ENCODE measurements at places on chromosomes 6 and 20.
A peak's percentile ranks its signal among the peaks of the same experiment; 100 is the strongest.

DNA sequence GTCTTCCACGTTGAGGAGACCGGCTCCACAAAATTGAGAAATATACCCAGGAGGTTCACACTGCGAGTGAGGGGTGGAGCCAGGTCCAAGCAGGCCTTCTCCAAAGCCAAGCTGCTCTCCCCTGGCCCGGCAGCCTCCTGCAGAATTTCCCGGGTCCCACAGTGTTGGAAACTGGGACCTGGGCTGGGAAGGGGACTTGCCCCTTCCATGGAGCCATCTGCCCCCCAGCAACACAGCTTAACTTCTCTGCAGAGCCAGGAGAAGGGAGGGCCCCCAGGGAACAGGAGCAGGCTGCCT is 35.4 kb downstream of the MDFI start:
- DNase-seq: no peak

DNA sequence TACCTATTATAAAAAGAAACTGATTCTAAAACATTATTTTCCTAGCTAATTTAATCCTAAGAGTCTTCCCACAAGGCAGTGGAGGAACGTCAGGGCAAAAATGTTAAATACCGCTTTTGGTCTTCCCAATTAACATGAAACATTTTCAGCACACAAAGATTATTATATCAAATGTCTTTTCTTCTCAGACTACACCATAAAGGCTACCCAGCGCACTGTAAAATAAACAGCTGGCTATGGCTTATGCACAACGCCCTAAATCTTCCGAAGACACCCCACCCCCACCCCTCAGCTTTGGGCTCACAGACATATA is 1.0 kb downstream of the NUDT3 start:
- no peak for DNase-seq

GRCh38 chr6:7473805-7474719 is 67.4 kb upstream of the DSP start:
- no peak for DNase-seq

DNA sequence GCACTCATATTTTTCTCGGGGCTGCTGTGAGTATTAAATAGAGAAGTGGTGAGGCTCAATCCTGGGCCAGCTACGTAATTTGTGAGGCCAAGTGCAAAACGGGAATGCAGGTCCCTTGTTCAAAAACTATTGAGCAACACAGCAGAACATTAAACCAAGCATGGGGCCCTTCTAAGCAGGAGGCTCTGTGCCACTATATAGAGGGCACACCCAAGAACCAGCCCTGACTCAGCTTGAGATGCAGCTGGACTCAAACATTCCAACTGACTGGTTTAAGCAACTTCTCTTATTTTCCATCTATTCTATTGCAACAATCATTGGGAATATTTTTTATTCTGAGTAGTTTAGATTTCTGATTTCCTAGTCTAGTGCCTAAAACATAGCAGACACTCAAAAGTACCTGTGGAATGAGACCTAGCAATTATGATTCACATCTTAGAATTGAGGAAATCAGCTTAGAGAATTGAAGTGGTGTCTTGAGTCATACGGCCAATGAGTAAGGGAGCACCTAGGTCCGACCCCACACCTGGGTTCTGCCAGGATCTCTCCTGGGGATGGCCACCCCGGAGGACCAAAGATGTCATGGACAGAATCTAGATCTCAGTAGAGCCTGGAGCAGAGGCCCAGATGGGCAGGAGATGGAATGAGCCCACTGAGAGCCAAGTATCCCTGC is 1.3 kb downstream of the SIRPB2 start:
- DNase-seq: no peak

GRCh38 chr20:47358672-47359529 is 2.4 kb upstream of the ZMYND8 start:
- DNase-seq: peak; percentile 93

DNA sequence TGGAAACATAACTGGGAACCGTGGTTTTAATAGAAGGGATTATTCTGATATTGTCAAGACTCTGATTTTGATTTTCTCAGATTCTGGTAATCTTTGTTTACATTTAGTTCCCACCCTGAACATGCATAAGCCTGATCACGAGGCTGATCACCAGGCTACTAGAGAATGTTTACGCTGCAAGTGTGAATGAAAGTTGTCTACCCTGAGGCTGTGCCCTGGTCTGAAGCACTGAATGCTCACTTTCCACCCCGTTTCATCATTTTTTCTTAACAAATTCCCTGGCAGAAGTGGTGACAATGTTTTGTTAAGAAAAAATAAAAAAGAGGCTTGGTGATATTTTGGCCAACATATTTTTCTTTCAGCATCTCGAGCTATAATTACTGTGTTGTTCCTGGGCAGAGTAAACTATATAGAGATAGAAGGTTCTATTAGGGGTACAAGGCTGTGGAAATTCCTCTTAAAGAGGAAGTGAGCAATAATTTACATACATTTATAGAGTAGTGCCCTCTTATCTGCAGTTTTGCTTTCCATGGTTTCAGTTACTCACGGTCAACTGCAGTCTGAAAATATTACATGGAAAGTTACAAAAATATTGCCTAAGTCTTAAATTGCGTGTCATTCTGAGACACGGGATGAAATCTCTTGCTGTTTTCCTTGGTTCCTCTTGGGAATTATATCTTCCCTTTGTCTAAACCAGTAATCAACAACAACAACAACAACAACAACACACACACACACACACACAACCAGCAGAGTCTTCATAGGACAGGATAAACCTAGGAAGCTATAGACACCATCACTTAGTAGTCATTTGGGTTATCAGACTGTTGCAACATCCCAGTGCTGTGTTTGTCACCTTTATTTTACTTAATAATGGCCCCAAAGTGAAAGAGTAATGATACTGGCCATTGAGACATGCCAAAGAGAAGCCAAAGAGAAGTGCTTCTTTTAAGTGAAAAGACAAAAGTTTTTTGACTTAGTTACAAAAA is 566.6 kb upstream of the CITED2 start:
- DNase-seq: no peak

DNA sequence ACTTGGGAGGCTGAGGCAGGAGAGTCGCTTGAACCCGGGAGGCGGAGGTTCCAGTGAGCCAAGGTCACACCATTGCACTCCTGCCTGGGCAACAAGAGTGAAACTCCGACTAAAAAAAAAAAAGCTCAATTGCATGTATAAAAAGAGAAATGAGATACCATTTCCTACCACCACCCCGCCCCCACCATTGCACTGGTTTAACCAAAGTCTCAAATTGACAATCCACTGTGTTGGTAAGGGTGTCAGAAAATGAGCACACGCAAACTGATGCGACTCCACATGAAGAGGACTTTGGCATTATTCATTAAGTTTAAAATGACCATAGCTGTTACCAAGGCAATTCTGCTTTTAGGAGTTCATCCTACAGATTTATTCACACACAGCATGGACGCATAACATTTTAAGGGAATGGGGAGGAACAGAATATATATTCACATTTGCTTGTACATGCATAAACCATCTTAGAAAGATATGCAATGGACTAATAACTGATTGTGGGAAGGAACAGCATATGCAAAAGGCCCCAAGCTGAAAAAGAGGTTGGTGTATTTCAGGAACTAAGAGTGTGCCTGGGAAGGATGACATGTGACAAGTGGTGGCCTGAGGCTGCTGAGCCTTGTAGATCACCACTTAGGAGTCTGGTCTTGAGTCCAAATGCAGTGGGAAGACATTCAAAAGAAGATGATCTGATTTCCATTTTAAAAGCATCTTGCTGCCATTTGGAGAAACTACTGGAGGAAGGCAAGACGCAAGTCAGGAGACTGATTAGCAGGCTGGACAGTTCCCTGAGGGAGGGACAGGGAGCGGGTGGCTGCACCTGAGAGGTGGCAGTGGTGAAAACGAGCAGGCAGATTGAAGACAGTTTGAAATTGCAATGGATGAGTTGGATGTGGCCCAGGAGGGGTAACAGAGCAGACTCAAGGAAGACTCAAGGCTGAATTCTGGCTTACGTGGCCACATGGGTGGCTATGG is 37.2 kb upstream of the PTPN1 start:
- DNase-seq: no peak

DNA sequence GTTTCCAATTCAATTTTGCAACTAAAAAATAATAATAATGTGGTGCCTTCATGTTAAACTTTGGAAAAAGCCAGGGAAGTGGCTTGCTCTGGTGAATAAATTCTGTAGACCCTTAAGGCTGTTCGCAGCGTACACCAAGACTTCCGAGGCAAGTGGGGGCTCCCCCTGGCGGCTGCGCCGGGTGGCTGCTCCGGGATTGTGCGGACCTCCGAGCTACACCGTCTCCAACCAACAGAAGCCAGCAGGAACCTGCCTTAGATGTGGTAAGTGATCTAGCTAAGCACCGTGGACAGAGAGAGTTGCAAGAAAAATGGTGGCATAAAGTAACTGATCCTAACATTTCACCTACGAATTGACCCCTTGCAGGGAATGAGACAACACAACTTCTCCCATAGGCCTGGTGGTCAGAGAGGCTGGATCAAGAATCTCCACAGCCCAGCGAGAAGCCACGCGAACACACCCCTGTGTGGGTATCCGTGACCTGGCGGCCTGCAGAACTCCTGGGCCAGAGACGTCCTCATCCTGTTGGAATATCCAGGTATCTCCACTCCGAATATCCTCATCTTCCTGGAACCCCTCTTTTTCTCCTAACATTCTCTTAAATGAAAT is 69.6 kb downstream of the TBXT start:
- peak; percentile 72 for DNase-seq

GRCh38 chr20:8209061-8209460 is 77.0 kb downstream of the PLCB1 start:
- DNase-seq: no peak

DNA sequence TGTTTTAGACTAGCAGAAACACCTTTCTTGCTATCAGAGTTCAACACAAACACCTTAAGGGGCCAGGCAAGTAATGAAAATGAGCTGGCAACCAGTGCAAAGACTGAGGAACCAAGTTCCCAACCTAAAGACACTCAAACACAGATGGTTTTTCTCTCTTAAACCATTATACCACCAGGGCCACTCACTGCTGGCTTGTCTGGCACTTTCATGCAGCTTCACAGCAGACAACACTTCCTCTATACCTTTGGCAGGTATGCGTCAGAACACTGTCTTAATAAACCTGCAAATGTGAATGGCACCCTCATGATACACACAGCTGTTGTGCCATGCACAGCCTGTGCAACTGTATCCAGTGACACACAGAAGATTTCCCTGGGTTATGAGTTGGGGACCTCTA is 41.6 kb downstream of the NFATC2 start:
- no peak for DNase-seq

DNA sequence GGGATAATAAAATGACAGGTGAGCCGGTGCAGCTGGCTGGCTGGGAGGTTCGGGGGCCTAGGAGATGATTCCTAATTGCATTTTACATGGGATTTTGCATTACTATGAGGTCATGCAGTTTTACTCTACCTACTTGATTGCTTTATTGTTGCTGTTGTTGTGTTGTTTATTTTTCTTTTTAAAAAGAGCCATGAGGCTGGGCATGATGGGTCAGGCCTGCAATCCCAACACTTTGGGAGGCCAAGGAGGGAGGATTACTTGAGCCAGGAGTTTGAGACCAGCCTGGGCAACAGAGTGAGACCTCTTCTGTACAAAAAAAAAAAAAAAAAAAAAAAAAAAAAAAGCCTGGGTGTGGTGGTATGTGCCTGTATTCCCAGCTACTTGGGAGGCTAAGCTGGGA is 104.8 kb downstream of the GJA1 start:
- DNase-seq: no peak

- DNase-seq: peak; percentile 21
These were observed 46.7 kb downstream of the TIAM2 start for GRCh38 chr6:155041741-155042279.

- DNase-seq: no peak
These were observed 15.3 kb downstream of the GMEB2 start for GRCh38 chr20:63611646-63612045.

DNA sequence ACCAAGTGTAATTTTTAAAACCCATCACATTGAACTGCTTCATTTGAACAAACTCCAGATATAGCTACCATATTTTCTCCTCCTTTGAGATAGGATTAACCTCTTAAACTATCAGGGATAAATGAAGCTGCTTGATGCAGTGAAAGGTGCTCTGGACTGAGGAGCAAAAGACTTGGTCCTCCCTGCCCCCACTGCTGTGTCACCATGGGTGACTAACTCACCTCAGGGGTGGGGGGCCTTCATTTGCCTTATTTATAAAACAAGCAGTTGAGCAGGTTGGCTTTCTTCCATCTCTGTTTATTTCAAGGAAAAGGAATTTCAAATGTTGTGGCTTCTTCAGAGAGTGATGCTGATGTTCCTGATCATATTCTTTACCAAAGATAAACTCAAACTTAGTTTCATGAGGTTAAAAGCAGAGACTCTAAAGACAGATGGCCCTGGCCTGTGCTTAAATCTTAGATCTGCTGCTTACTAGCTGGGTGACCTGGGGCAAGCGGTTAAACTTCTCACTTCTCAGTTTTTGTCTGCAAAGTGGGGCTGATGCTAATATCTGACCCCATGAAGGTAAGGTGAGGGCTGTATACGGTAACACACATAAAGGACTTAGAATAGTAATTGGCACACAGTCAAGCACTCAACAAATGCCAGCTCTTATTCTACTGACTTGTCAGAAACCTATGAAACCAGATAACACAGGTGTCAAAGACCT is 50.5 kb downstream of the FHL5 start:
- no peak for DNase-seq

DNA sequence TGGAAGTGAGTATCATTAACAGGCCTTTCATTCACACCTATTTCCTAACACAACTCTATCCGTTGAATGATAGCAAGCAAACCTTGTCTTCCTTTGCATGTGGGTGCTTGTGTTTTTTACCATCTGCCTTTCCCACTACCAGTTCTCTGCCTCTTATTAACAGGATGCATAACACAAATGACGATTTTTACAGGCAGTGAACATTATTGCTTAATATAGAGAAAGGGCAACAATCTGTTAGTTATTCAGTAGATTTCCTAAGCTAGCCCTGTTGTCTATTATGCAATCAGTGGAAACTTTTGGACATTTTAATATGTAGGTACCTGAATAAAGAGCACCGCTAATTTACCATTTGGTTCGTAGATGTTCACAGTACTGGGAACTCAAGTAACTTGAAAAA is 348.8 kb upstream of the PLCB4 start:
- no peak for DNase-seq

- DNase-seq: peak; percentile 37
These were observed 43.3 kb upstream of the MRPS10 start for GRCh38 chr6:42260972-42261371.

DNA sequence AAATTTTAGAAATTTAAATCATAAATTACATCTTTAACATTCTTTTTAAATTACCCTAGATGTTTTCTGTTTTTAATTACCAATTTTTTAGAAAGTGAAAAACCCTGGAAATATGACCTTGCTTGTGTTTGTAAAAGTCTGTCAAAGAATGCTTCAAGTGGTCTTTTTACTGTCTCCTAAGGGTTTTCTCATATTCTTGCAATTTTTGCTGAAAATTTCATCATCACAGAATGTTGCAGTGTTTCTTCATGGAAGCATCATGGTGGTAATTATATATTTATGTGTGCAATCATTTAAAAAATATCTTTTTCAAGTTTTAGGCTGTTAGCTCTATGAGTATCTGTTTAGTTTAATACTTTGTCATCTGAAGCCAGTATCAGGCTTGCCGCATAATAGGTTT is 178.2 kb downstream of the HDGFL1 start:
- DNase-seq: peak; percentile 35
